Activated T-cell treated with anti-CD3 and anti-CD28 coated beads, Interleukin-2, amount 50 U/mL, for 72 hours (primary cell): ENCODE measurements at places on chromosomes 3 and 15. TPM values are rescaled to one million over a fixed set of nuclear protein-coding genes. Genes with fewer than 3 reads are reported as not detected.

The CX3CR1 gene
- total RNA-seq, result 2.7 TPM

The TFRC gene
- 174 TPM for total RNA-seq

The IQCB1 gene
- total RNA-seq, result 58.6 TPM

The POTEB2 gene
- total RNA-seq, result not detected

The EXOSC7 gene
- 46.9 TPM for total RNA-seq

The SPATA16 gene
- not detected for total RNA-seq

The EFCC1 gene
- 0.42 TPM for total RNA-seq

The SRGAP3 gene
- total RNA-seq, result 3.0 TPM

The ACOX2 gene
- total RNA-seq, result not detected

The CASR gene
- 0.17 TPM for total RNA-seq

The KY gene
- not detected for total RNA-seq

The SIDT1 gene
- 28.9 TPM for total RNA-seq
